ENCODE measurements at places on chromosomes 6 and 20. TPM values are rescaled to one million over a fixed set of nuclear protein-coding genes. Genes with fewer than 3 reads are reported as not detected.
A peak's percentile ranks its signal among the peaks of the same experiment; 100 is the strongest.

- H3K36me3 ChIP-seq = no peaks in the 10 kb centered on the region
- peaks cover 12% of the 10 kb centered on the region for H3K4me1 ChIP-seq
- peak overlapping the region; percentile 69 for H3K27ac ChIP-seq
- H3K27me3 ChIP-seq = no peaks in the 10 kb centered on the region
Measured at GRCh38 chr6:38131527-38131965, 312.0 kb downstream of the ZFAND3 start.

ULBP2 gene
- 23.8 TPM for total RNA-seq

- no peak overlapping the region for H3K27ac ChIP-seq
- H3K36me3 ChIP-seq = no peaks in the 10 kb centered on the region
- H3K27me3 ChIP-seq = no peaks in the 10 kb centered on the region
- DNase-seq = peak; percentile 17
- no peak overlapping the region for H3K4me3 ChIP-seq
- H3K4me1 ChIP-seq = no peaks in the 10 kb centered on the region
Measured at GRCh38 chr20:43415661-43416430, 41.9 kb upstream of the SRSF6 start.

GRCh38 chr6:72861935-72862432, 240.1 kb downstream of the KCNQ5 start:
- H3K36me3 ChIP-seq = no peaks in the 10 kb centered on the region
- peak overlapping the region; percentile 85 for H3K27ac ChIP-seq
- peaks cover 68% of the 10 kb centered on the region for H3K4me1 ChIP-seq
- H3K27me3 ChIP-seq = no peaks in the 10 kb centered on the region

GRCh38 chr20:829551-829950, 4.0 kb upstream of the FAM110A start:
- H3K4me1 ChIP-seq = peaks cover 17% of the 10 kb centered on the region
- H3K27me3 ChIP-seq = no peaks in the 10 kb centered on the region
- 0 out of 2 replicates have a peak overlapping the region, but pooled peaks have one; percentile 17 for H3K4me3 ChIP-seq

- no peak for DNase-seq
- H3K27me3 ChIP-seq = no peaks in the 10 kb centered on the region
- H3K36me3 ChIP-seq = no peaks in the 10 kb centered on the region
- H3K4me3 ChIP-seq = no peak overlapping the region
- no peak overlapping the region for H3K27ac ChIP-seq
Measured at GRCh38 chr6:1700278-1700967, 90.7 kb downstream of the FOXC1 start.

DNA sequence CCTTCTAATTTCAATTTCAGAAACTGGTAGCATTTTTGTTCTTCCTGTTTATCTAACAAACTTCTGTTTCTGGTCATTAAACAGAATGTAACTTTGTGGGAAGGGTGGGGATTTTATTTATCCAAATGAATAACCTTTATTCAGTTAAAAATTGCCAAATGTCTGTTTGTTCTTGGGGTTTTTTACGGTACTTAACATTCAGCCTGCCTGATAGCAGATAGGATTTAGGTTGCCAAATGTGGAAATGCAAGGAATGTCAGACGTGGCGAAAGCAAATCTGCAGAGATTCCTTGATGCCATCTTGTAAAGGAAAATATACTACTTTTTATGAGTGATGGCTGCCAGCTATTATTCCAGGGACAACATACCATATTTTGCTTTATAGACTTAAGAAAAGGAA, 95.7 kb downstream of the LYRM2 start:
- no peaks in the 10 kb centered on the region for H3K4me1 ChIP-seq
- H3K27ac ChIP-seq = no peak overlapping the region
- H3K27me3 ChIP-seq = no peaks in the 10 kb centered on the region
- DNase-seq = no peak
- H3K36me3 ChIP-seq = no peaks in the 10 kb centered on the region

DEFB132 gene
- not detected for total RNA-seq

- DNase-seq = no peak
- H3K27me3 ChIP-seq = no peaks in the 10 kb centered on the region
- no peak overlapping the region for H3K4me3 ChIP-seq
- no peak overlapping the region for H3K27ac ChIP-seq
- no peaks in the 10 kb centered on the region for H3K4me1 ChIP-seq
- H3K36me3 ChIP-seq = no peaks in the 10 kb centered on the region
Measured at GRCh38 chr6:46378882-46379416, 112.3 kb downstream of the RCAN2 start.

DNA sequence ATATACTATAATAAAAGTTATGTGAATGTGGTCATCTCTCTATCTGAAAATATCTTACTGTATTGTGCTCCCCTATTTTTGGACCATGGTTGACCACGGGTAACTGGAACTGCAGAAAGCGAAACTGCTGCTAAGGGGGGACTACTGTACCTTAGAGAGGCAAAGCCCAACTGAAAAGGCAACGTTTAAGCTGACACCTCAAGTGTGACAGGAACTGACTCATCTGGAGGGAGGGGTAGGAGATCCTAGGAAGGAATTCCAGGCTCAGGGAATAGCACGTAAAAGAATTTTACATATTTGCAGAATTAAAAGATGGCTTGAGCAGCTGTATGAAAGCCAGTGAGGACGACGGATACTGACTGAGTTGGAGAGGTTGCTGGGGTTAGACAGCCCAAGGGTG, 34.8 kb downstream of the ELOVL2 start:
- H3K27ac ChIP-seq = peak overlapping the region; percentile 70
- DNase-seq = peak; percentile 61
- peaks cover 37% of the 10 kb centered on the region for H3K4me1 ChIP-seq
- no peaks in the 10 kb centered on the region for H3K36me3 ChIP-seq
- H3K27me3 ChIP-seq = no peaks in the 10 kb centered on the region

- no peaks in the 10 kb centered on the region for H3K36me3 ChIP-seq
- no peak overlapping the region for H3K4me3 ChIP-seq
- H3K4me1 ChIP-seq = no peaks in the 10 kb centered on the region
- H3K27ac ChIP-seq = no peak overlapping the region
- H3K27me3 ChIP-seq = peaks cover 16% of the 10 kb centered on the region
Measured at GRCh38 chr20:61953037-61954021, 112.4 kb downstream of the TAF4 start.

DNA sequence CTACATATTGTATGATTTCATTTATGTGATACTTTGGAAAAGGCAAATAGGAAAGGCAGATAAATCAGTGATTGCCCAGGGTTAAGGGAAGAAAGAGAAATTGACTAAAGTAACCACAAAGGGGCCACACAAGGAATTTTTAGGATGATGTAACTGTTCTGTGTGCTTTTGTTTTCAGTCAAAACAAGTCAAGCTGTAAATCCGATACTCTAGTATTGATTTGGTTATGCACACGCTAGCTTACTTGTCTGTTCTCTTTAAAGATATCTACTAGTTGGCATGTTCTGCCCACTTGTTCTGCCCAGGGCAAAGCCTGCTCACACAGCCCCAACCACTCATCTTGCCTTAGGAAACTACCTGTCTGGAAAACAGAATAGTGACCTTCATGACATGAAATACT, 6.4 kb downstream of the FBXL4 start:
- H3K4me1 ChIP-seq = peaks cover 21% of the 10 kb centered on the region
- no peak overlapping the region for H3K27ac ChIP-seq
- DNase-seq = no peak
- no peaks in the 10 kb centered on the region for H3K36me3 ChIP-seq
- no peaks in the 10 kb centered on the region for H3K27me3 ChIP-seq
